ENCODE measurements at places on chromosomes 3 and 15. TPM values are rescaled to one million over a fixed set of nuclear protein-coding genes. Genes with fewer than 3 reads are reported as not detected.

- no peak for ATAC-seq
These were observed 141.8 kb upstream of the NECTIN3 start for GRCh38 chr3:110929816-110930215.

DNA sequence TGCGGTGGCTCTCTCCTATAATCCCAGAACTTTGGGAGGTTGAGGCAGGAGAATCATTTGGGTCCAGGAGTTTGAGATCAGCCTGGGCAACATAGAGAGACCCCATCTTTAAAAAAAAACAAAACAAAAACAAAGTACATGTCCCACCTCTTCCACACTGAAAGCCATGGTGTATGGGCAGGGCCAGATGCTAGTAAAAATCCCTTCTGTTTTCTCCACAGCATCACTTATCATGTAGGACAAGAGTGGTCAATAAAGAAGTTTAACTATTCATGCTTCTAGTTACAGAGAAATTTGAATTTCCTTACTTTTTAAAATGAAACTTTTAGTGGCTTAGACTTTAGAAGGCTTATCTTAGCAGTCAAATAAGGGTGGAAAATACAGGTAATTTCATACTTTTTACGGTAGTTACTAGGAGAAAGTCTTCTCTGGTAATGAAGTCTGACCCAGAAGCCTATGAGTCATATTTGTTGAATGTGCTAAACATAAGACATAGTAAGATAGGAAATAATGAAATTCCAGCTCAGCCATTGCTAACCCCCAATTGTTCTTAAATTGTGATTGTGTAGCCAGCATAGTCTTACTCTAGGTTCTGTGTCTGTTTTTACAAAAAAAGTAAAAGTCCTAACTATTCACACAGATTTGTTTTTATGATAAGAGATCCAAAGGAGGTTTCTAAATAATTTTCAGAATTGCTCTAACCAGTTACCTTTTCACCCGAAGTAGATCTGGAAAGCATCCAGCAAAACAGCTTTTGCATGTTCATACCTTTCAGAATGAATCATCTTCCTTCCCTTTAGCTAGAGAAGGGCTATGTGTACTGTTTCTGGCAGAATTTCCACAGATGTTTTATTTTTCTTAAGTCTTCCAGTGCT is 16.4 kb upstream of the ZNF609 start:
- no peak for ATAC-seq

GRCh38 chr15:77870195-77871065 is 207.1 kb downstream of the TBC1D2B start:
- peak; percentile 16 for ATAC-seq

DNA sequence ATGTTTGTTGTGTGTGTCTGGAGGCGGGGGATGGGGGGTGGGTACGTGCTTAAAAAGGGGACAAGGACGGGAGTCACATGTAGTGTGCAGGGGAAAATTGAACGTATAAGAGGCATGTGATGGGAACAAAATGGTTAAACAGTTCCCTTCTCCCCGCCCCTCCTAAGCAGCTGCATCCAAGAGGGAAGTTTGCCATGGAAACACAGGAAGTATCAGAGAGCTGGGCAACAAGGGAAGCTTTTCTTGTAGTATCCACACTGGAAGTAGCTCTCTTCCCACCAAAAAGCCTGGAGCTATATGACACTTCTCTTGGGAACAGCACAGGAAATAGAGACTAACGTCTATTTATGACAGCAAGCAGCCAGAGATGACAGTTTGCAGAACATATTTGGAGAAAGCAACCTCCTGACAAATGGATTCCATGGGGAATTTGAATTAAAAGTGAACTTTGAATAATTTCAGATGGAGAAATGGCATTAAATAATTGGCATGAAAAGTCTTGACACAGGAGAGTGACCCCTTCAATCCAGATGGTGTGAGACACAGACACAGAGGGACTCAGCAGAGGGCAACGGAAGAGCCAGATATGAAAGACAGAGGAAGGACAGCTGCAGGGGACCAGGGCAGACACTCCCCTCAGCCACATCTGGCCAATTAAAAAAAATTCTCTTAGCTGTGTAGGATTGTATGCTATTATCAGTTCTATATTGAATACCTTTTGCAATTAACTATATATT is 294.2 kb upstream of the TBL1XR1 start:
- peak; percentile 92 for ATAC-seq

DNA sequence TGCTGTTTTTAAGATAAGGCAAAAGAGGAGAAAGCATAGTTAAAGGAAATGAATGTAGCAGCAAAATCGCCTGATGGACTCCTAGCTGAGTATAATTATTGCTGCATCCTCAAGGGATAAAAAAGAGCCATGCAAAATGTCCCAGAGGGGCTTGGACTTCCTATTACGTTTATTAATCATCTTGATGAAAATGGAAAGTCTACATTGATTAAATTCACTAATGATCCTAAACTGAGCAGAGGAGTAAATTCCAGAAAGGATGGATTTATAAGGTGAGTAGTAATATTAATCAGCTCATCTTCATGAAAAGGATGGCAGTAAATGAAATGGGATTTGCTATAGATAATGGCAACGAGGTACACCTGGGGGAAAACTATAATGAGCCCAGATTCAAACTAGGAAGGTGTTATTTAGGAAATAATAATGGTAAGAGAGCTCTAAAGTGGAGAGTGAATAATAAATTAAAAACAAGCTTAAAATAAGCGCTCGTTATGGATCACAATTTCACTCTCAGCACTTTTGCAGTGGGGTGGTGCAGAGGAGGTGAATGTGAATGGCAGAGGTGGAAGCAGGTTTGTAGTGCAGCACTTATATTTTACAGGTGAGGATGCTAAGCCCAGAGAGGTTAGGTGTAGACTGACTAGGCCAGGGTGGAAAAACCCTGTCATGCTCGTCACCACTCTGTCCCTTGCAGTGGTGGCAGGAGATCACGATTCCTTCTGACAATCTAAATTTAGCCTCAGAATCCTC is 22.3 kb downstream of the IL5RA start:
- peak; percentile 44 for ATAC-seq

- peak; percentile 23 for ATAC-seq
These were observed 115.5 kb downstream of the NFKBIZ start for GRCh38 chr3:101964861-101965260.

DNA sequence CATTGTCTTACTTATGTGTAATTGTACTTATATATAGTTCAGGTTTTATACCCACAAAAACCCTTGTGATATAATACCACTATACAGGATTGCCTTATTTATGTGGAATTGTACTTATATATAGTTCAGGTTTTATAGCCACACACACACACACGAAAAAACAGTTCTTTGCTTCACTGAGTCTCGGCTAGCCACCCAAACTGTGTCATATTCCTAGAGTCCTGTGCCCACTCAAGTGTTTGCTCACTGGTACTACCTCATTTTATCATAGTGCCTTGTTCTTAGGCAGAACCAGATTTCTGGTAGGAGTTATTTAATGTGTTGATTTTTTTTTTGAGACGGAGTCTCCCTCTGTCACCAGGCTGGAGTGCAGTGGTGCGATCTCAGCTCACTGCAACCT is 12.5 kb downstream of the RASA2 start:
- no peak for ATAC-seq

GRCh38 chr15:62558640-62559380 is 393.7 kb upstream of the C2CD4B start:
- no peak for ATAC-seq

DNA sequence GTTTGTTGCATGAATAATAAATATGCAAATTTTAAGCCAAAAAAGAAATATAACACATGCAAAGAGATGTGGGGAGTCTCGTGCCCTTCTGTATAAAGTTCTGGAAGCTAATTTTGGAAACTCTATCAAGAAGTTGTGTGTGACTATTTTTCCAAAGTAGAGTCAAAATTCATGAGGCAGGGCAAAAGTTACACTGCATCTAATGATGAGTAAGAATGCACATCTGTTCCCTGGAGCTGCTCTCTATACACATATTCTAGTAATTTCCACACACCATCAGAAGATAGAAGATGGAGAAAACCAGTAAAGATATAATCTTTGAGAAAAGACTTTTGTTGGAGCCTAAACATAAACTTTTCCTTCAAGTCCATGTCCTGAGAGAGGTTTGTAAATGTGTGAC is 199.6 kb downstream of the FHIT start:
- ATAC-seq: no peak

- no peak for ATAC-seq
These were observed 36.4 kb upstream of the COPB2 start for GRCh38 chr3:139425745-139426400.

DNA sequence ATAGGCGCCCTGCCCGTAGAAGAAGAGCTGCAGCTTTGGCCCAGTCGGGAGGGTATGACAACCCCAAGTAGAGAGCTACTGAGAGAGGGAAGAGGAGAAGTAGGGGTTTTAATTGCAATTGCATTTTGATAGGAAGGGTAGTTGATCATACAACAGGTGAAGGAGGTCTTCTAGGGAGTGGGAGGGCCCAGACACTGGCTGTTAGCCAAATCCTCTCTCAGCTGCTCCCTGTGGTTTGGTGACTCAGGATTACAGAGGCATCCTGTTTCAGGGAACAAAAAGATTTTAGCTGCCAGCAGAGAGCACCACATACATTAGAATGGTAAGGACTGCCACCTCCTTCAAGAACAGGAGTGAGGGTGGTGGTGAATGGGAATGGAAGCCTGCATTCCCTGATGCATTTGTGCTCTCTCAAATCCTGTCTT is 408.9 kb upstream of the THBS1 start:
- peak; percentile 100 for ATAC-seq

The ANKRD34C gene
- 0.13 TPM for total RNA-seq

The HSPBAP1 gene
- 34.6 TPM for total RNA-seq

The KNL1 gene
- total RNA-seq: 0.61 TPM

The UROC1 gene
- 0.10 TPM for total RNA-seq

The CELSR3 gene
- total RNA-seq: 16.4 TPM

The ITIH1 gene
- total RNA-seq: not detected
